ENCODE measurements at places on chromosomes 1 and 21.

GRCh38 chr1:172394141-172394751, 26.2 kb upstream of the C1orf105 start:
- DNase-seq = no peak

DNA sequence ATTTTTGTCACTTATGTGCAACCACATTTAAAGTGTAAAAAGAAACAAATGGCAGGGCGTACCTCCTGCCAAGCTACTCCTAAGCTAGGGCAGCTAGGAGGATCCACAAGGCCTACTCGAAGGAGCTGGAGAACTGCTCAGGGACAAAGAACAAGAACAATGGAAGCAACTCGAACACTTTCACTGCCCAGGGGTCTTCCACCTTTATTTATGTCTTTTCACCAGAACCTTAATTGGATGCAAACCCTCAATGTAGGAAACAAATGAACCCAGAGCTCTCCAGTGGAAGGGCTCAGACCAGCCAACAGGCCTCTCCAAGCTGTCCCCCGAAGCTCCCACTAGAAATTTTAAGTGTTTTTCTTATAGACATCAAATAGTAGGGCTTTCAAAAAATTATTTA, 39.9 kb downstream of the C1orf198 start:
- no peak for DNase-seq

- no peak for DNase-seq
These were observed 115.9 kb downstream of the NEGR1 start for GRCh38 chr1:72166426-72166825.

- no peak for DNase-seq
These were observed 147.8 kb downstream of the TLR5 start for GRCh38 chr1:222995236-222995580.

DNA sequence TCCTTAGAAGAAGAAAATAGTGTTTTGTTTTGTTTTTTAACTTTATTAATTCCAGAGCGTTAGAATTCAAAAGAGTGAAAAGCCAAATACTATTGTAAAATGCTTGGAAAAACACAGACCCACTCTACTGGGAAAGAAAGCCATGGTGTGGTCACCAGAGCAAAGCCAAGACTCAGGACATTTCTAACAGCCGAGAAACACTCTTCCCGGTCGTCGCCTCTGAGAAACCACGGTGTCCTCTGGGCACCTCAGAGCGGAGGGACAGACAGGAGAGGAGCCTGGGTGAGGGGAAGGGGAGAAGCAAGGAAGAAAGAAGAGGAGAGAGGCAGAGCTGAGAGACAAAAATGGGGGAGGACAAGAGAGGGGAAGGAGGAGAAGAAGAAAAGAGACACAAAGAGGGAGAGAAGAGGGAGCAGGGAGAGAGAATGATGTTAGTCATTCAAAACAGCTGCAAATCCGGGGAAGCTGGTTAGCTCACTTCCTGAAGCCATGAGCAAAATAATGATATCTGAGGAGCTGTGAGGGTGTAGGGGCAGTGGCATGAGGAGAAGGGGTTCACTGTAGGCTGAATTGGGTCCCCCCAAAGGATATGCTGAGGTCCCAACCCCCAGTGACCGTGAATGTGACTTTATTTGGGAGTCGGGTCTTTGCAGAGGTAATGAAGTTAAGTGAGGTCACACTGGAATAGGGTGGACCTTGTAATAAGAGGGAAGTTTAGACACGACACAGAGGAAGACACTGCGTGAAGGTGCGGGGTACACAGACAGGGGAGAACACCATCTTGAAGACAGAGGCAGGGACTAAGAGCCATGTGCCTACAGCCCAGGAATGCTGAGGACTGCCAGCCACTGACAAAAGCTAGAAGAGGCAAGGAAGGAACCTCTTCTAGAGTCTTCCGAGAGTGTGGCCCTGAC, 58.2 kb upstream of the DMRTB1 start:
- no peak for DNase-seq
